NCI-H1092 treated with DMSO at 0.1 percent for 48 hours (cell line): ENCODE measurements at places on chromosomes 16 and 17.
A peak's percentile ranks its signal among the peaks of the same experiment; 100 is the strongest.

GRCh38 chr17:77304051-77304745 lies 163.4 kb downstream of the SEC14L1 start:
- DNase-seq = peak; percentile 60

DNA sequence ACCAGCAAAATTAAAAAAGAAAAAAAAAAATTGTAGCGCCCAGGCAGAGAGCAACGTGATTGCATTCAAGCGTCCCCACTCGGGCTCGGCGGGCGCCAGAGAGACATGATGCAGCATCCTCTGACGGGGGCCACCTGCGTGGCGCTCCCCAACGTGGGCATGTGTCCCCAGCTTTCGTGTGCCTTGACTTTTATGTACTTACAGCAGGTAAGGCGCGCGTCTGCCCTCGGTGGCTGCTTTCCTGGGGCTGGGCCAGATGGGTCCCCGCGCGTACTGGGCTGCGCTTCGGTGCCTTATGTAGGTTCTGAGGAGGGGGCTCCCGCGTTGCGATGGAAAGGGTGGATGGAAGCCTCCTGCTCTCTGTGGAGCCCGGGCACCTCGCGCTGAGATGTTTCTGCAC lies 28.4 kb upstream of the RBFOX1 start:
- peak; percentile 27 for DNase-seq

GRCh38 chr17:29980261-29980660 lies 38.8 kb downstream of the EFCAB5 start:
- no peak for DNase-seq

- no peak for DNase-seq
These were observed 977.4 kb downstream of the KCNJ18 start for GRCh38 chr17:22669721-22670120.

DNA sequence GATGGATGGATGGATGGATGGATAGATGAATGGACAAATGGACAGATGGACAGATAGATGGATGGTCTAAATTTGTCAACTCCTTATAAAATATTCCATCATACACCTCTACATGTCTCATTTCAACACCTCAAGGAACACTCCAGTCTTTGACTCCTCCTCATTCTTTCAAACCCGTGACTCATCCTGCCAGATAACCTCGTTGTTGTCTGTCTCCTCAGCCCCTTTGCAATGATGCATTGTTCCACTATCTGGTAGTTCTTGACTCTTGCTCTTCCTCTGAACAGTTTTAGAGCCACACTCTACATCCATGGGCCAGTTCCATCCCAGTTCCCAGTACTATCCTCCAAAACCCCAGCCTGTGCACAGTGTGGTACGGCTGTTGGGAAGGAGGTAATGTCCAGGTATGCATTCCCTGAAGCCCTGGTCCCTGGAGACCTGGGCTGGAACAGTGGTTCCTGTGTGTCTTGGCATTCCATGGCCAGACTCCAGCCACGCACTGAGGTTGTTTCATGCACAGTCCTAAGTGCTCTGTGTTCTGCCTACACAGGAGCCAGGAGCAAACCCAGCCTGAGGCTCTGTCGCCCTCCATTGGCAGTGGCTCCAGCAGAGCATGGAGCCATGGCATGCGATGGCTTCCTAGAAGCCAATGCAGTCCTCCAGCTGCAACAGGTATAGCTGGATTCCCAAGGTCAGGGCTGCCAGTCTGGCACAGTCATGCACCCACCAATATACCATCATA lies 105.7 kb downstream of the C17orf67 start:
- DNase-seq = no peak

- no peak for DNase-seq
These were observed 491.6 kb downstream of the TOX3 start for GRCh38 chr16:52055381-52055780.

DNA sequence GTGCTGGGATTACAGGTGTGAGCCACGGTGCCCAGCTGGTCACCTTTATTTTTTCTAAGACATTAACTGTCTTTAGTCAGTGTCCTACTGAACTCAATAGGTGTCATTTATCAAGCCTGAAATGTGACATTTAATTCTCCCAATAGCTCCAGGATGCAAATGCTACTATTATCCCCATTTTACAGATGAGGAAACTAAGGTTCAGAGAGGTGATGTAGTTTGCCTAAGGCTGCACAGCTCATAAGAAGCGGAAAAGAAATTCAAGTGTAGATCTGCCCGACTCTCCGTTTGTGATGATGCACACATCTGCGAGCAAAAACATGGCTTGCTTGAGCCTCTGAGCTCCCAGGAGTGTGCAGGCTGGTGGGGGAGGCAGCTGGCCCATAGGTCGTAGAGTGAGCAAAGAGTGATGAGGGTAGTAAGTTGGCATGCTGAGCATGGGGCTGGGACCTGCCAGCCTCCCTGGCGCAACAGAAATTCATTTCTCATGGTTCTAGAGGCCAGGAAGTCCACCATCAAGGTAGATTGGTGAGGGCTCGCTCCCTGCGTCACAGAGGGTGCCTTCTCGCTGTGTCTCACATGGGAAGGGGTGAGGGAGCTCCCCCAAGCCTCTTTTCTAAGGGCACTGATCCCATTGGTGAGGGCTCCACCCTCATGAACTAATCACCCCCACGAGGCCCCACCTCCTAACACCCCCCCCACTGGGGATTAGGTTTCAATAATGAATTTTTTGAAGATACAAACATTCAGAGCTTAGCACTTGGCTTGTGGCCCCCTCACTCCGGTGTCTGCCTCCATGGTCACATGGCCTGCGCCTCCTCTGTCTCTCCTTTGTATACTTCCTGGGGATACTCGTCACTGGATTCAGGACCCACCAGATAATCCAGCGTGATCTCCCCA lies 141.5 kb upstream of the PLCG2 start:
- no peak for DNase-seq

DNA sequence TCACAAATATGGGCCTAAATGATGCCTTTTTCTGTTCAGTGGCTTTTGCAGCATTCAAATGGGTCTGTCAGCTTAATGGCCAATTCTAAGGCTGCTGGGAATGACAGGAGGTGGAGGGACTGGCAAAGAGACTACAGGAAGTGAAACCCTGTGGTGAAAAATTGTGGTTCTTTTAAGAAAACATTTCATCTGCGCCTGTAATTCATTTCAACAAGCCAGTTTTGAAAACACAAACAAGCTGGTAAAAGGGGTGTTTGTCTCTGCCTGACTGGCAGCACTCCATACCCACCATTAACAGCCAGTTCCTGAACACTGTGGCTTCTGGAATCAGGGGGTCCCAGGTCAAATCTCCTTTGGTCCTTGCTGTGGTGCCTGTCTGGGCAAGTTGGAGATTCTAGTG lies 3.6 kb upstream of the KDM8 start:
- DNase-seq = no peak

GRCh38 chr16:66470556-66470955 lies 43.5 kb downstream of the BEAN1 start:
- DNase-seq = no peak

DNA sequence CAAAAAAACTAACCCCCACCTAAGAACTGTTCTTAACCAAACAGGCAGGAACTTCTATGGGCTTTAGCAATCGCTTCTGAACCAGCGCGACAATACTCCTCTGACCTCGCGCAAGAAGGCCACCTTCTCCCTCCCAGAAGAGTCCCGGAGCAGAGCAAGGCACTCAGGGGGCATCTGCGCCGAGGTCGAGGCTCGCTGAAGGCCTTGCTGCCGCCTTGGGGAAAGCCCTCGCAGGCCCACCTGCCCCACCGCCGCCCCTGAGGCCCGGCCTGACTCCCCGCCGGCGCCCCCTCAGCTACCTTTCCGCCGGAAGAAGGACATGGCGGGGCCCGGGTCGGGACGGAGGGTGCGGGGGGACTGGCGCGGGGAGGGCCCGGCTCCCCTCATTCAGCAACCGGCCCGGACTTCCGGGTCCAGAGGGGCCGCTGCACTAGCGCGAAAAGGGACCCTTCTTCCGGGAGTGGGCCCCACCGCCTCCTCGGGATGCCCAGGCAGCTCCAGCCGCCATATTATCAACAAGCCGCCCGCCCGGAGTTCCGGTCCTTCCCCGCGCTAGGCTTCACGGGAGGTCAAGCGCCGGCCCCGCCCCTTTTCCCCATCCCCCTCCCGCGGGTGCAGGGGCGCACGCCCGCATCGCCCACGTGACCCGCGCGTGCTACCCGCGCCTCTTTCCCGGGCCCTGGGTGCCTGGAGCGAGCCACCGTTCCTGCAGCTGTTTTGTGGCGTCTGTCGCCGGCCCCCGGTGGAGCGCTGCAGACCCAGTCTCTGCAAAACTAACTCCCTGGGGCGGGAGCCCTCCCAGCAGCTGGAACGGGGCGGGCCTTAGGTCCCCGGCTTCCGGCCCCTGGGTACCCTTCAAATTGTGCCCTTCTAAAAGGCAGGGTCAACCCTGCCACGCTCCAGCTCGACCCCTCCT lies at the start of gene AKAP10:
AKAP10 (minus strand) TSS at position 536 of the 916 bp plus-strand sequence; CDS start at position 387, 149 bp downstream.
- peak; percentile 79 for DNase-seq
